ENCODE measurements at places on chromosomes 7 and 10.

DNA sequence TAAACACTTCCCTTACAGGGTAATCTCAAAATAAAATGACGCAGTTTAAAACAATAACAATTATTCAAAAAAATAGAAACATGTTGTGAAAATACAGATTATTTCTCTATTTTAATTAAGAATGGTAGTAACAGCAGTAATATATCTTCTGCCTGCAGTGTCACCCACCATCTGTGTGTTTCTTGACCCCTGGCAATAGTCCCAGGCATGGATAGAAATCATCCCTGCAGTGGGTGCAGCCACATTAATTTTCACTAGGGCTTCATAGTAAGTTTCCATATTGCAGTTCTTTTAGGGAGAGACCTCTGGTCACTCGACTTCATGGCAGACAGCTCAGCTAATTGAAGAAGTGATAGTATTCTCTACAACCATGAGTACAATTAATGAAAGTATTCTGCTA lies 470.1 kb upstream of the TEX47 start:
- no peak for DNase-seq

GRCh38 chr7:155289107-155289506 lies 8.6 kb upstream of the INSIG1 start:
- no peak for DNase-seq

DNA sequence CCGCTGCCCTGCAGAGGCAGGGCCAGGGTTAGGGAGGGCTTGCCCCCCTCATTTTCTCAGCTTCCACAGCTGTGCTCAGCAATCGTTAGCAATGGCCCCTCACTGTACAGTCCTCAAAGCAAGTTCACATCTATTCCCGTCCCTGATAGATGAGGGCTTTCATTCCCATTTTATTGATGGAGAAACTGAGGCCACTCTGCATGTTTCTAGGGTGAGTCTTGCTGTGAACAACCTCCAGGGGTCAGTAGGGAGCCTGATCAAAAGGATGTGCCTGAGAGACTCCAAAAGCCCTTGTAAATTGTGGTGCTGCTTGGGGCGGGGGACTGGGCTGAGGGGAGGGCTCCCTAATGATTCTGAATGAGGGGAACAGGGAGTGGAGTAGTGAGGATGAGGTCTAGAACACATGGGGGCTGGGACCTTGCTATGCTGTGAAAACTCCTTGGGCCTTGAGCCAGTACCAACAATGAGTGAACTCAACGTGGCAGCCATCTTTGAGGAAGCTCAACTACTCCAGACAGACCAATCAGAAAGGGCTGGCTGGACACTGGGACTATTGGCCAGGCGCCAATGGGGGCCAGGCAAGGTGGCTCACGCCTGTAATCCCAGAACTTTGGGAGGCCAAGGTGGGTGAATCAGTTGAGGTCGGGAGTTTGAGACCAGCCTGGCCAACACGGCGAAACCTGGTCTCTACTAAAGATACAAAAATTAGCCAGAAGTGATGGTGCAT lies 6.7 kb upstream of the GRIFIN start:
- no peak for DNase-seq

GRCh38 chr7:13518738-13519137 lies 470.7 kb downstream of the ETV1 start:
- no peak for DNase-seq

- DNase-seq = no peak
Measured at GRCh38 chr10:31693491-31693890, 235.1 kb downstream of the ARHGAP12 start.

DNA sequence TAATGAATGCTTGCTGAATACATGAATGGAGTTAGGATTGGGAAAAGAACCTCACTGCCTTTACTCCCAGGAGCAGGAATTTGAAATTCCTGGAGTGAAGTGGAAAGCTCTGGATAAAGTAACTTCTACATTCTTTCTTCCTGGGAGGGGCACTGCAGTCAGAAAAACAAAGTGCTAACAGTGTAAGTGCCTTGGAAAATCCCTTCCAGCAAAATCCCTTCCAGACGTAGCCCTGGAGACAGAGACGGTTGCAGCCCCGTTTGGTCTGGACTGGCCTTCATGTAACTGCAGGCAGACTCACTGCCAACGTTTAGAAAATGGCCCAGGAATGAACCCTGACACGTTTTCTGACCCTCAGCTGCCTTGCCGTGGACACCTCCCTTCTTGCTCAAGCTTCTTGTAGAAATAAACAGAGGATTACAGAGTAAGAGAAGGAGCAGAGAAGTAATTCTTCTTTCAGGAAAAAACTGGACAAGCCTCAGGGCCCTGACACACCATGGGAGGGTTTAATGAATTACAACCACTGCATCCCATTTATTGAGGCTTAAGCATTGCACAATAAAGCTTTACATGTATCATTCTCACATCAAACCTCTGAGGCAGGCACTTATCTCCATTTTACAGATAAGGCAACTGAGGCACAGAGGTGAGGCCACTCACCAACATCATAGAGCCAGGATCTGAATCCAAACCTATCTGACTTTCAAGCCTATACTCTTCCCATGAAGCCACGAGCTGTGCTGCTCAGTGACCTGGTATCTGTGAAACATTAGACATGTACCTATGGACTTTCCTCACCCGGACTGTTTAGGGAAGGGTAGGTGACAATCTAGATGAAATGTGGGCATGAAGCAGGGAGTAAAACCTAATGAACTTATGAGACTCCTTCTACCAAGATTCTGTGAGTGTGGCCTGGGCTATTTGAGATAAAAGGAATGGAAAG lies 7.8 kb downstream of the ITPRIP start:
- no peak for DNase-seq

- no peak for DNase-seq
Measured at GRCh38 chr10:78543749-78544362, 510.2 kb downstream of the RPS24 start.

GRCh38 chr7:85184599-85185423 lies 2.0 kb downstream of the SEMA3D start:
- DNase-seq = no peak

GRCh38 chr7:114303301-114303700 lies 111.3 kb upstream of the FOXP2 start:
- no peak for DNase-seq

- DNase-seq = no peak
Measured at GRCh38 chr7:27665531-27665930, 2.8 kb upstream of the HIBADH start.

- no peak for DNase-seq
Measured at GRCh38 chr7:105304040-105304895, 84.5 kb downstream of the SRPK2 start.

GRCh38 chr7:150831851-150832250 lies 20.5 kb upstream of the AOC1 start:
- no peak for DNase-seq

GRCh38 chr7:36726311-36726710 lies 2.0 kb upstream of the AOAH start:
- no peak for DNase-seq

DNA sequence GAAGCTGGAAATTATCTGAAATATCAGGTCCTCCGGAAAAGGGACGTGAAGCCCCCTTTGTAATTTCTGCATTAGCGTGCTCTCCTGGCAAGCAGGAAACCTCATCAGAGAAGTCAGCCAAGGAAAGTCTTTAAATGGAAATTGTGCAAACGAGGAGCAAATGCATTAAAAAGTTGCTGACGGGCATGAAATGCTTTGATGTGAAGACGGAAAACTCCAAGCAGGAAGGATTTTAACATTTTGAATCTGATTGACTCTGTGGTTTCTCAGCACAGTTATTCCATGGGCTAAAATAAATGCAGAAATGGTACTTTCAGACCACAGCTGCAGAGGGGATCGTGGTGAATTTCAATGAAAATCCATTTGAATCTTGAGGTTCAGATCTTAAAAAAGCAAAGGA lies 167.8 kb downstream of the AHR start:
- no peak for DNase-seq

All from NCI-H1436 (cell line).